GM23248 (cell line): ENCODE measurements at places on chromosomes 3 and 15.

DNA sequence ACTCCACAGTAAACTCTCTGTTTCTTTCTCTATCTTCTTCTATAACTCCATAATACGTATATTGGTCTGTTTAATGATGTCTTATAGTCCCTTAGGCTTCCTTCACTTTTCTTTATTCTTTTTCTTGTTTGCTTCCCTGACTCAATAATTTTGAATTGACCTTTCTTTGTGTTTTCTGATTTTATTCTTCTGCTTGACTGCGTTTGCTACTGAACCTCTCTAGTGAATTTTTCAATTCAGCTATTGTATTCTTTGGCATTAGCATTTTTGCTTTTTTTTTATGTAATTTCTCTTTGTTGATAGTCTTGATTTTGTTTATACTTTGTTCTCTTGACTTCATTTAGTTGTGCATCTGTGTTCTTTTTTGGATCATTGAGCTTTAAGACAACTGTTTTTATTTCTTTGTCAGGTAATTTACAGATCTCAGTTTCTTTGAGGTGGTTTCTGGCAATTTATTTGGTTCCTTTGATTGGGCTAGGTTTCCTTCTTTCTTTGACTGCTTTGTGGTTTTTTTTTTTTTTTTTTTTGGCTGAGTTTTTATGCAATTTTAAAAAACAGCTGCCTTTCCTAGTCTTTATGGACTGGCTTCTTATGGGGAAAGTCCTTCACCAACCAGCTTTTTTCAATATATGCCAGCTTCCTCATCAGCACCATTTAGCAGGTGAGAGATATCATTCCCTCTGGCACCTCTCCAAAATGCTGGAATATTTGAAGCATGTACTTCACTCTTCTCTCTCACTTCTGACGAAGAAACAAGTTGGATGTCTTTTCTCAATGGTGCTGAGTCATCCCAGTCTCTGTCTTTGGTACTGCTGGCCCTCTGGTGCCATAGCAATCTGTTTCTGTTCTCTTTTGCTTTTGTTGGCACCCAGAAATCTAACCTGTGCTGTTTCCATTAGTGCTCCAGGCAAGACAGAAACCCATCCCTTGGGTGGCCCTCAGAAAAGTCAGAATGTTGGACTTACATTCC lies 17.6 kb downstream of the RSRC1 start:
- DNase-seq = peak; percentile 31

GRCh38 chr3:130669740-130670139 lies 76.9 kb downstream of the PIK3R4 start:
- DNase-seq = no peak

GRCh38 chr3:160677459-160677881 lies 510 bp downstream of the ARL14 start:
- peak; percentile 49 for DNase-seq

- peak; percentile 26 for DNase-seq
These were observed 35.2 kb upstream of the ARL14 start for GRCh38 chr3:160641665-160642309.

GRCh38 chr3:10721101-10721500 lies 94.9 kb upstream of the SLC6A11 start:
- no peak for DNase-seq

- DNase-seq = peak; percentile 43
These were observed 17.5 kb upstream of the APEH start for GRCh38 chr3:49656541-49657112.

GRCh38 chr15:39455471-39455991 lies 125.3 kb upstream of the THBS1 start:
- DNase-seq = peak; percentile 91

GRCh38 chr3:149647285-149647684 lies 10.5 kb downstream of the WWTR1 start:
- no peak for DNase-seq
